Hindlimb muscle (tissue), 1 donor: ENCODE measurements at places on chromosomes 6 and 20. TPM values are rescaled to one million over a fixed set of nuclear protein-coding genes. Genes with fewer than 3 reads are reported as not detected.

GRCh38 chr6:118029967-118030366, 122.9 kb downstream of the SLC35F1 start:
- no peak for DNase-seq

CYP21A2 gene
- 1.8 TPM for polyA plus RNA-seq

TPD52L1 gene
- 64.3 TPM for polyA plus RNA-seq

TXLNB gene
- 128 TPM for polyA plus RNA-seq

GRCh38 chr6:23783901-23784300, 342.1 kb upstream of the NRSN1 start:
- no peak for DNase-seq

GRCh38 chr6:69817358-69817757, 20.5 kb upstream of the LMBRD1 start:
- no peak for DNase-seq

- DNase-seq: no peak
Observed at GRCh38 chr20:59673288-59673997, 69.1 kb downstream of the PHACTR3 start.

THEMIS gene
- not detected for polyA plus RNA-seq

TRAPPC3L gene
- polyA plus RNA-seq: not detected

ISM1 gene
- 1.1 TPM for polyA plus RNA-seq

CRIP3 gene
- polyA plus RNA-seq: 2.1 TPM

RBM38 gene
- 72.6 TPM for polyA plus RNA-seq

DNA sequence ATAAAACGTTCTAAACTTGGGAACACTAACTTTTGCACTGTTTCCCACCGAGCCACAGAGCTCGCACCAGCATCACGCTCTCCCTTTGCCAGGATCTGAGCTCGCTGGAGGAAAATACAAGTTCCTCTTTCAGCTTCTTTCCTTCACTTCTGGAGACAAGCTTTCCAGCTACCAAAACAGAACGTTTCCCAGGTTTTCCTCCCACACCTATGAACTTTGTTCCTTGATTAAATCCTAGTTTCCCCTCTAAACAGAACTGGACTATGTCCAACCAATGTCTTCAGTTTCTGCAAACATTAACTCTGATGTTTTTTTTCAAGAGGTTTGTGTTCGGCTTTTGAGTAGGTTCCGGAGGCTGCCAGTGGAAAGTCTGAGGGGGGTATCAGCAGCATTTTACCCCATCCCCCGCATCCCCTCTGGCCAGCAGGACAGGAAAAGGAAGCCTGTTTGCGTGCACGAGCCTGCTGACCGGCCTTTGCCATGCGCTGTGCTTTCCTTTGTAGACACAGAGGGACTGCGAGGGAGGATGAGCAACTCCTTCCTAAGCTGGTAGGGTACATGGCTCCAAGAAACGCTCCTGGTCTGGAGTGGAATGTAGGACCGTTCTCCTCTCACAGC, 135.5 kb downstream of the LY86 start:
- no peak for DNase-seq

GRCh38 chr20:44961011-44961869, 1.0 kb upstream of the TOMM34 start:
- DNase-seq: no peak

DNA sequence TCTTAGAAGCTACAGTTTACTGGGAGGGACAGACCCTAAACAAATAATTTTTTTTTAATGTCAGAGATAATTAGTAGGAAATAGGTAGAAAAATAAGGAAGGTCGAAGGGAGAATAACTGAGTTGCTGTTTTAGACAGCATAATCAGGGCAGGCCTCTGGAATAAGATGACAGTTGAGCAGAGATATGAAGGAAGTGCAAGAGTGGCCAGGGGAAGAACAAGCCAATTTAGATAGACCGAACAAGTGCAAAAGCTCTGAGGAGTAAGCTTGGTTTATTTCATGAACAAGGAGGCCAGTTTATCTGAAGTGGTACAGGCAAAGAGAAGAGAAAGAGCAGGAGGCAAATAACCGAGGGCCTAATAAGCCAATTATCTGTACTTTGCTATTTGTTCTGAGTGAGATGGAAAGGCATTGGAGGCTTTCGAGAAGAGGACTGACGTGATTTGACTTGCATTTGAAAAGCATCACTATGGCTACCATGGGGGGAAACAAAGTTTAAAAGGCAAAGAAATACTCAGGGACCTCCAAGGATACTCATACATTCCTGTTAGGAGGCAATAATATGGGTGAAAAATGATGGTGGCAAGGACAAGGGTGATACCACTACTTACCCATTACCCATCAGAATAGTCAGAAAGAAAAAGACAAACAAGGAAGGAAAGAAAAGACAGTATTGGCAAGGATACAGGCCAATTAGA, 19.7 kb downstream of the PROCR start:
- no peak for DNase-seq

GRCh38 chr6:89022798-89023197, 57.8 kb upstream of the PNRC1 start:
- DNase-seq: peak; percentile 46

- DNase-seq: no peak
Observed at GRCh38 chr6:130674604-130675003, 152.6 kb upstream of the SMLR1 start.

SLC13A3 gene
- polyA plus RNA-seq: 3.1 TPM

DNA sequence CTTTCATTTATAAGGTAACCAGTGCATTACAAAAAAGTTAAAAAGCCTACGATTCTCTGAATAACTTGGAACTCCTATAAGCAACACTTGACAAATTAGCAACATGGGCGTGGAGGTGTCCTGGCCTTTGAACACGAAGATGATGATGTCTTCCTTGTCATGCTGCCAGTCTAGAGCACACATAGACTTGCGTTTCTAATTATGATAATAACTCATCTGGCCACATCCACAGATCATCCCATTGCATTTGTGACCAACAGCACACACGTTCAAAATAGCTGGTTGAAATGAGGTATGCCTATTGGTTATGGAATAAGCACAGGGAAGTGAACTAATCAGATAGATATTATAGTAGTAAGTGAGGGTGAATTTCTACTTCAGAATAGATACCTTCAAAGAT, 608.9 kb downstream of the PRKN start:
- DNase-seq: no peak

DNA sequence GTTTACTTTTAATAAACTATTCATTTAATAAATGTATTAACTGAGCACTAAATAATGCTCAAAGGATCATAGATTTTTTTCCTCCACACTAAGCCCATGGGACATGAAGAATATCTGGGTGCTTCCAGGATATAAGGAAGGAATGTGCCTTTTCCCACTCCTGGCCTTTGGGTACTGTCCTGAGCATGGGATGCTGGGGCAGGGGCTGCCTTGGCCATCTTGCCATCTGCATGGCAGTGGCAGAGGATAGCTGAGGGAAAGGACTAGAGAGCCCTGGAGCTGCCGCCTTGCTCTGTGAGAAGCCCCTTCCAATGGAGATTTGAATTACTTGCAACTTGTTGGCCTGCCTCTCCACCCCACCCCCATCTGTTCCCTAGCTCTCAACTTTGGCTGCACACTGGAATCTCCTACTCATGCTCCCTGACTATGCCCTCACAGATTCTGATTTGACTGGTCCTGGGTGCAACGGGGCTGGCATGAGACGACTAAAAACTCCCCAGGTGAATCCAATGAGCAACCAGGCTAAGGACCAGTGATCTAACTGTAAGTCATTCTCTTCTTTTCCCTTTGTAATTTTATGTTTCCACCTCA, 15.6 kb downstream of the DDRGK1 start:
- DNase-seq: no peak

- DNase-seq: no peak
Observed at GRCh38 chr20:1210501-1210900, 7.2 kb downstream of the C20orf202 start.

GRCh38 chr6:140855520-140855919, 1277.2 kb upstream of the GJE1 start:
- no peak for DNase-seq

DNA sequence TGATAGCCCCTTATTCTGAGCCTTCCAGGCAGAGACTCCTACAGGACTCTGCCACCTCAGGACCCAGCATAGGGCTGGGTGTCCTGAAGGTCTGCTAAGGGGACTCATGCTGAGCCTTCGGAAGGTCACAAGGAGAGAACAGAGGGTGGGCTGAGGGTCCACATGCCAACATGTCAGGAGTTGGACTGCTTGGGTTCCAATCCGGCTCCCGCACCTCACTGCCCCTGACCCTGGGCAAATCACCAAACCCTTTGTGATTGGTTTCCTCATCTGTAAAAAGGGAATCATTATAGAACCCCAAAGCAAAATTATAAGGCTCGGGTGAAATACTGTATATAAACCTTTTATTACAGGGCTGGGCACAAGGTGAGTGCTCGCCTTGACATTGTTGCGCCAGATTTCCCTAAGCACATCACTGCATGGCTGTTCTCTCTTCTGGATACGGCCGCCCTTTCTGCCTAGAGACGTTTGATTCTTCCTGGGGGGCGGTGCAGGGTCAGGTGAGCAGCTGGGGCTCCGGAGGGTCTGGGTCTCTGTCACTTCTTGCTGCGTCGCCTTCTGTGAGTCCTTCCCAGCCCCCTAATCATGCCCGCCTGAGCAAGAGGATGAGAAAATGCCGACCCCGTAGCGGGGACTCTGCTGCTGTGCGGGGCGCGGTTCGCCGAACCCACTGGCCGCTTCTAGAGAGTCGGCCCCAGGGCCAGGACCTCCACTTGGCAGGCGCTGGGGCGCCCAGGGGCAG, 90.5 kb upstream of the EPB41L1 start:
- DNase-seq: no peak

DNA sequence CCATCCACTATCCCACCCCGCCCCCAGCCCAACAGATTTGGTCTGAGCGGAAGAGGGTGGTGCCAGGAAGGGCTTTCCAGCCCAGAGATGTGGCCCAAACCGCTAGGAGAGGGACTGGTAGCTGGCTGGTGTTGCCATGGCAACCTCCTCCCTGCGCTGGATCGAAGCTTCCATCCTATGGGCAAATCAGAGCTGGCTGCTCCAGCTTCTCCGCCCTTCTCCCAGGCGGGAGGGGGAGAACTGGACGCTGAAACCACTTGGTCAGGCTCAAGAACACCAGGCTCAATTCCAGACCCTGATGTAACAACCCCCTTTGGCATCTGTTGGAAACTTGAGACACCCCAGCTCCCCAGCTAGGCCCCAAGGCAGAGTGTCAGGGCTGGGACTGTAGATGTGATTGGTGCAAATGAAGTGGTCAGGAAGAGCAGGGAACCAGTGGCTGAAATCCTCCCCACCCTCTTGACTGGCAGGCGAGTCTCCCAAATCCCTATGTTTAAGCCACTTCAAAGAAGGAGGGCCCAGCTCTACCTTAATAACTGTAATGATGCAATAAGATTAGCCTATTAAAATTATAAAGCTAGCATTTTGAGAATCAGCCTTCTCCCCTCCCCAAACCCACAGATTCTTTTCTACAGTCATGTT, 4.2 kb downstream of the RIMS4 start:
- peak; percentile 84 for DNase-seq

INSM1 gene
- 0.14 TPM for polyA plus RNA-seq

GRCh38 chr6:25042984-25043725, 107.4 kb upstream of the RIPOR2 start:
- no peak for DNase-seq

- DNase-seq: no peak
Observed at GRCh38 chr20:41334443-41335421, 5.9 kb upstream of the LPIN3 start.

DNA sequence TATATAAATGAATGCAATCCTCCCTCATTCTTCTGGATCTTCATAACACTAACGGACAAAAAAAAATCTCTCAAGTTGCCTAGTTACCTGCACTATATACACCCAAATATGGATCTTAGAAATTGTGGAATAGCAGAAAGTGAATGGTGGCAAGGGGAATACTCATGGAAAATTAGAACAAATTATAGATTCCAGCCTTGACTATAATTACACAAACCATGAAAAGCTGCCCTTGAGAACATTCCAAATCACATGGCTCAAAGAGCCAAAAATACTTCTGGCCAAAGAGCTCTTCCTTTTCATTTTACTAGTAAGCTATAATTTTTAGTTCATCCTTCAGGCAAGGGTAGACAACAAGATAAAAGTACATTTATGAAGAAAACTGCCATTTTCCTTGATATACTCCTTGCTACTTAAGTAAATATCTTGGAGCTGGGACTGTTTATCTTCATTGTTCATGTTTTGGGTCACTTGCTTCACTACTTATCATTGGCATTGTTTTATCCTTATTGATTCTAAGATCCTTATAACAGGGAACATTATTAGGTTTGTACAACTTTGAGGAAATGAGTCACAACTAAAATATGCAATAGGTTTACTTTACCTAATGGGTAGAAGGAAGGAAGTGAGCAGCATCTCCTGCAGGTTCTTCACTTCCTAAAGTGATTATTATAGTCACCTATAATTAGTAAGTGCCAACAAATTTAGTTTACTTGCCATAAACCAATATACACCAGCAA, 6.4 kb upstream of the MTRES1 start:
- no peak for DNase-seq

- no peak for DNase-seq
Observed at GRCh38 chr20:62786157-62786556, 10.1 kb upstream of the MRGBP start.

- no peak for DNase-seq
Observed at GRCh38 chr6:165707067-165707853, 44.2 kb upstream of the PDE10A start.

ZNF311 gene
- 2.4 TPM for polyA plus RNA-seq

DNA sequence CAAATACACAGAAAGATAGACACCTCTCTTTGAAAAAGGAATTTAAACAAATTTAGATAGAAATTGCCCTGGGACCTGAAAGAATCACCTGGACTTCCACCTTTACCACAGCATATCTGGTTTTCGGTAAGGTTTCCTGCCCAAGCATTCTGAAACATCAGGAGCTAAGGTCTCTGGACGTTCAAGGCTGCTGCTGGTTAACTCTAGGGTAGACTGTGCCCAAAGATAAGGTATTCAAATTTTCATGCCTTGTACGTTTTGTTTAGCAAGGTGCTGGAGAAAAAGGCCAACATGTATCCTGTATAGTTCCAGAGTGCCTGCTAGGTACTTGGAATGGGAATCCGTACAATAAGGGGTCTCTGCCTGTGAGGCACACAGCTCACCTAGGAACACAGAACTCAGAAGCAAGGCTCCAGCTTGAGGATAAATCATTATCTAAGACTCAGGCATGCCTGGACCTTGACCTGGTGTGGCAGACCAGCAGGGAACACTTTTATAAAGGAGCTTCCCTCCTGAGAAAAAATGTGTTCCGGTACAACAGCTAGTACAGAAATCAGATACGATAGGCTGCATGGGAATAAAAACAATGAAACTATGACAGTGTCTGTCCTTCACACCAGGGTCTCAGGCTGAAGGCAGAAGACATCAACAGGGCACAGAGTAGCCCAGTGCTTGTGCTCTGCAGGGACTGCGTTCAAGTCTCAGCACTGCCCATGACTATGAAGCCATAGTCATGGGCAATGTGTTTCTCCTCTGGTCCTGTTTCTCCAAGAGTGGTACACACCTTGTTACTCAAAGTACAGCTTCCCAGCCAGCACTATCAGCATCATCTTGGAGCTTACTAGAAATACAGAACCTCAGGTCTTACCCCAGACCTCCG, 70.4 kb downstream of the METTL24 start:
- no peak for DNase-seq

FOXC1 gene
- 2.0 TPM for polyA plus RNA-seq

DNA sequence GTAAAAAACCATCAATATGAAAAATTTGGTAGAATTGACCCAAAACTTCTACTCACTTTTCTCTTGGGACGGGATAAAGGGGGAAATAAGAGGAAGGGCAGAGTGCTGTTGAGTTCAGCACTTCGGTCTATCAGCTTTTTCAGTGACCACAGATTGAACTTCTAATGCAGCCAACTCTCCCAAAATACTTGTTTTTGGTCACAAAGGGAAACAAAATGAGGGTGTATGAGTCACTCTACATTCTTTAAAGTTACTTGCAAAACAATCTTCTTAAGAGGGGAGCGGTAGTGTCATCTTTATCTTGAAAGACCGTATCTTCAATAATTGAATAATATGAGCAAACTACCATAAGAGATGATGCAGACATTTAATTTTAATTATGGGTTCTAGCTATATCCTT, 661.3 kb downstream of the CD109 start:
- no peak for DNase-seq
